ENCODE measurements at places on chromosomes 7 and 10.

GRCh38 chr7:77353407-77353721 lies 62.8 kb downstream of the GSAP start:
- DNase-seq: no peak

DNA sequence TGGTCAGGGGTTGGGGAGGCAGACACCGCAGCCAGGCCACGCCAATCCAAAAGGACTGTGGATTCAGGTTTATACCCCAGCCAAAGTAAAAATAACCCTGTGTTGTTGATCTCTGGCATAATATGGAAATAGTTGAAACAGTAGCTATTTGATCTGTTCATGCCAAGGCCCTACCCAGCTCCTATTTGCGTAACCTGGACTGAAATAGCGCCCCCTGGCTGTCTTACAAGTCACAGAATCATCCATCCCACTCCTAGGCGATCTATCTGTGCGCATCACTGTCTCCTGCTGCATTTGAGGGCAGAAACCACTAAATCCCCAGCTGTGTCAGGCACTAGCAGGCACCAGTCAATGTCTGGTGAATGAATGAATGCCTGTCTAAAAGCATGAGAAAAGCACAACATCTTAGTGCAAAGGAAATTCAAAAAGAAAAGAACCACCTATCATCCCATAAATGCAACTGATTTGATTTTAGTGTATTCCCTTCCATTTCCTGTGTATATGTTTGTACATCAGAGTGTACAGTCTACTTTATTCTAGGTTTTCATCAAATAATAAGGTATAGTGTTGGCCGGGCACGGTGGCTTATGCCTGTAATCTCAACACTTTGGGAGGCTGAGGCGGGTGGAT lies 160.0 kb downstream of the SLIT1 start:
- DNase-seq: peak; percentile 72

DNA sequence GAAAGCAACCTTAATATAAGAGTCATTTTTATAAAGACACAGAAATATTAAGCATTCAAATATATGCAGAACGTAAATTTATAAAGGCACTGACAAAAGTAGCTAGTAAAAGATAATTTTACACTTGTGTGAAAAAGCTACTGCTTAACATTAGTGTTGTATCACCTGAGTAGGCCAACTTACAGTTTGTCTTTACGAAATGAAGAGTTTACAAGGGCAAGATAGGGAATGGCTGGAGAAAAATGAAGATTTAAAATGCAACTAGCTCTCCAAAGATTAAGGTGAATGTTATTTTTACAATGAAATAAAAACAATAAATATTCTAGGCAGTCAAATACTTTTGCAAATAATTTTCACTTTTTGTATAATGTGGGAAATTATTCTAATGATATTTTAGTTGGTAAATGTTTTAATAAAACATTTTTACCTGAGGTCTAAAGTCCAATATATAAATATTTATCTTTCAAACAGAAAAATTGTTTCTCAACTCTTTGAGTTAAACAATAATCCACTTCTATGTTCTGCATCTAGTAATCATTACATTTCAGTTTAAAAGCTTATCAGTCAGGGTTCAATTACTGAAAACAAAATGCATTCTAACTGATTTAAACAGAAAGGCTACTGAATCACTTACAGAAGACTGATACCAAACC lies 382.6 kb downstream of the IPMK start:
- DNase-seq: no peak

- DNase-seq: no peak
Measured at GRCh38 chr10:69239816-69240434, 19.8 kb downstream of the HKDC1 start.

DNA sequence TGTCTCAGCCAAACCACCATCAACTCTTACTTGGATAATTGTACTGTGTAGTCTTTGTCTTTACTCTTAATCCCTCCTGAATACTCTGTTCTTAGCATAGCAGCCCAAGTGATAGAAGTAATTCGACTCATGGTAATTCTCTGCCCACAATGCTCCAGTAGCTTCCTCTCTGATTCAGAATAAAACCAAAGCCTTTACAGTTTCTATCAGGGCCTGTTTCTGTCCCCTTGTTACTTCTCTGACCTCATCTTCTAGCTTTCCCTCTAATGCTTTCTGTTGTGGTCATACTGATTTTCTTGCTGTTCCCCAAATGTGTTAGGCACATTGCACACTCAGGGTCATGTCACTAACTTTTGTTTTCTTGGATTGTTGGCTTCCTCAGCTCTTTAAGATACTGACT lies 8.0 kb downstream of the ZNF518A start:
- DNase-seq: no peak

DNA sequence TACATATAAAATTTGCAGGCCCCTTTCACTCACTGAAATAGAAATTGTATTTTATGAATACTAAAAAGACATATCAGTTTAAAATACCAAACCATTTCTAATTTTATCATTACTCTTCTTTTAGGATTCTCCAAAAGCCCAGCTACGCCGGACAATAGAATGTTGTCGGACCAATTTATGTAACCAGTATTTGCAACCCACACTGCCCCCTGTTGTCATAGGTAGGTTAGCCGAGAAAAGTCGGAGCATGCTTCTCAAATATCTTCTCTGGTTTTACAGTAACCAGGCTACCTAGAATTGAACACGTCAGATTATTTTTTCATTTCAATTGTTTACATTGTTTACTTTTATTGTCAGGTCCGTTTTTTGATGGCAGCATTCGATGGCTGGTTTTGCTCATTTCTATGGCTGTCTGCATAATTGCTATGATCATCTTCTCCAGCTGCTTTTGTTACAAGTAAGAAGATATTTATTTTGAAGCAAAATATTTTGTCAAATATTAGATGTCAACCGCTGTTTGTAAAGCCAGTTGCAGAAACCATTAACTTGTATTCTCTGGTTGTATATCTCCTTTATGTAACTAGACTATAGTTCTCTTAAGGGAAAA lies 57.6 kb downstream of the MMRN2 start:
- DNase-seq: peak; percentile 23

DNA sequence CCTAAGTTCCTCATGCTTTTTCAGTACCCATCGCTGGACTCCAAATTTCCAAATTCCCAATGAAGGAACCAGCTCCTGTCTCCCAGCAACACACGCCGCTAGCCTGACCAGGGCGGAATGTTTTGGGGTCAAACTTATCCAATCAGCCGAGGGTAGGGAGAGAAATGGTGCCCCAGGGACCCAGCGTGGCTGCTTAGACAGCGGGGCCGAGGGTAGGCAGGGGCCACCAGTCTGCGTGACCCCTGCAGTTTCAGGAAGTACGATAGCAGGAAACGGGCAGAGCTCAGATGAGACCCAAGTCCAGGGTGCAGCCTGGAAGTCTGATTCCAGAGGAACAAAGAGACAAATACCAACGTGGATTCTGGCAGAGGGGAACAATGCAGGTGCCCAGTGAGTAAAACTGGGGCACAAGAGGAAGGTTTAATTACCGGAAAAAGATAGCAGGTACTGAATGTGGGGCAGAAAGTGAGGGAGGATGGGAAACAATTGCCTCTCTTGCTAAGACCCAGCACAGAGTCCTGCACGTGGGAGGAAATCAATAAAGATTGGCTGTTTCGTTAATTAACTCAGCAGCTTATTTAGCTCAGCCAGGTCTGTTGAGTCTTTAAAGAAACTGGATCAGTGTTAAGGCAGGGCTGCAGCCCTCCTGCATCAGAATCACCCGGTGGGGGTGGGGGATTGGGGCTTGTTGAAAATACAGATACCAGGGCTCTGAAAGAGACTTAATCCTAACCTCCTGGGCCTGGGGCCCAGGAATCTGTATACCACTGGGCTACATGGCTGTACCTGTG lies 50.4 kb upstream of the NFE2L3 start:
- no peak for DNase-seq

DNA sequence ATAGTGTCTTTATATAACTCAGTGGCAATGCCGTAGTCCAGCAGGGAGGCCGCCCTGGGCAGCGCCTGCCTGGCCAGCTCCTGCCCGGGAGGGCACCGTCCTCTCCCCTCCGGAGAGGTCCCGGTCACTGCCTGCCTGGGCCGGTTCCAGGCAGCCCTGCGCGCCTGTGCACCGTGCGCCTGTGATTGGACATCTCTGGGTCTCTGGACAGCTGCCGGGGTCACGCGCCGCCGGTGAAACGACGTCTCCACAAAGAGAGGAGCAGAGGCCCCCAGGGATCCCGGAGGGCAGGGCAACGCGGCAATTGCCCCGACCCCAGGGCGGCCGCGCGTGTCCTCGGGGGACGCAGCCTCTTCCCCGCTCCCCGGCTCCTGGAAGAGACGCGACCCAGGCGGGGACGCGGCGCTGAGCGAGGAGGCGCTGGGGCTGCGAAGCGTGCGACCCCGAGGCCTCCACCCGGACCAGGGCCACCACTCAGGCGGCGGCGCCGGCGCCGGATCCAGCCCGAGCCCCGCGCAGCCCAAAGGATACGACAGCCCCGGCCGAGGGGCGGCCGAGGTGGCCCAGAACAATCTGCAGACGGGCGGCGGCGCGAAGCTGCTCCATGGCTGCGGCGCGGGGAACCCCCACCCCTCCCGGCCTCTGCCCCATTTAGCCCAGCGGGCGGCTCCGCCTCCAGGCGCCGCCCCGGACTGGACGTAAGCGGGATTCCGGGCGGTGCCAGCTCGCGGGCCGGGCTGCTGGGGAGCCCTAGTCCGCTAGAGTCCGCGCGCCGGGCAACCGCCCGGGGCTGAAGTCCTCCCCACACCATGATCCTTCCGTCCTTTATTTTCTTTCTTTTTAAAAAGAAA lies at the start of gene PHYH:
Gene PHYH, minus strand, starts transcription at position 628 of the 851 bp plus-strand sequence. Its CDS starts 22 bp downstream, at position 606.
- DNase-seq: peak; percentile 74

- no peak for DNase-seq
Measured at GRCh38 chr7:5687936-5688630, 93.4 kb downstream of the RNF216 start.

- no peak for DNase-seq
Measured at GRCh38 chr7:15856311-15856710, 169.8 kb upstream of the MEOX2 start.

DNA sequence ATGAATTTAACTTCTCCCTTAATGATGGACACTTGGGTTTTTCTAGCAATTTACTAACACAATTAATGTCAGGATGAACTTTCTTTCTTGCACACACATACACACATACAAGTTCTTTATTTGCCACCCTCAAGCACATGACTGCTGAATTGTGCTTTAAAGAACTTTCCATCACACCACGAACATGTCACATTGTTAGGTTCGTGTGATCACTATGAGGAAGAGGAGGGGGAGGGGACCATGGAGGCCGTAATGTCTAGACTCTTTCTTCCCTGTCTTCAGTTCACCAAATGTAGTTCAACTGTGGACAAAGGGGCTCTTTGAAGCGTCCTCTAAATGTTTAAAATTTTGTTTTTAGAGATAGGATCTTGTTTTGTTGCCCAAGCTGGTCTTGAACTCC lies 31.0 kb downstream of the NUP42 start:
- no peak for DNase-seq

- no peak for DNase-seq
Measured at GRCh38 chr7:30175180-30175579, 40.4 kb downstream of the MTURN start.

DNA sequence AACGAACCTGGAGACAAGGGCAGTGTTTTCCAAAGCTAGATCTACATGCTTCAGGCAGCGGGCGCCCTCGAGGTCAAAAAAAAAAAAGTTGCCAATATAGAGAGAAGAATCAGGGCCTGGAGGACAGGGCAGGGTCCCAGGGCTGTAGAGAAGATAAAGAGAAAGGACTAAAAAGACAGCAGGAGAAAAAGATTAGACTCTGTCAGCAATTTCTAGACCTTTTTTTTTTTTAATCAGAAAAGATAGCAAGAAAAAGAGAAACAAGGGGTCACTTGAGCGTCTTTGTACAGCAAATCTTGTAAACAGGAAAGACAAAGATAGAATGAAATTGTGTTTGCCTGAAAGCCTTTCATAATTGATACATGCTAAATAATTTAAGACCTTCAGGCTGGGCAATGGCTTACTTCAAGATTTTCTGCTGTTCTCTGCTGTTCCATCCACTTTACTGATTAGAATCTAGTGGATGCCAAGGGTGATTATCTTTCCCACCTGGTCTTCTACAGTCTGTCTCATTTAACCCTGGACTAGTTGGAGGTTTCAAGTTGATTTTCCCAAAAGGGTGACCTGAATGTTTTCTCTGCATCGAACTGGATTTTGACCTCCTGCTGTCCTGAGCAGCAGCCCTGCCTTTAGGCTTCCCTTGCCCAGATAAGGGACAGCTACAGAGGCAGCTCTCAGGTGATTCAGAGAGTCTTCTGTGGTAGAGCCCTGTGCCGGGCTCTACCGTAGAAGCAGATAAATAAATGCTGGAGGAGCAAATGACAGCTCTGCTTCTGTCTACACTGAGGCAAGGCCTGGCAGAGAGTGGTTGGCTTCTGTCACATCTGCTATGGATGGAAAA lies 5.1 kb downstream of the LMOD2 start:
- DNase-seq: no peak

- DNase-seq: no peak
Measured at GRCh38 chr7:110090110-110090820, 1000.7 kb upstream of the LRRN3 start.

DNA sequence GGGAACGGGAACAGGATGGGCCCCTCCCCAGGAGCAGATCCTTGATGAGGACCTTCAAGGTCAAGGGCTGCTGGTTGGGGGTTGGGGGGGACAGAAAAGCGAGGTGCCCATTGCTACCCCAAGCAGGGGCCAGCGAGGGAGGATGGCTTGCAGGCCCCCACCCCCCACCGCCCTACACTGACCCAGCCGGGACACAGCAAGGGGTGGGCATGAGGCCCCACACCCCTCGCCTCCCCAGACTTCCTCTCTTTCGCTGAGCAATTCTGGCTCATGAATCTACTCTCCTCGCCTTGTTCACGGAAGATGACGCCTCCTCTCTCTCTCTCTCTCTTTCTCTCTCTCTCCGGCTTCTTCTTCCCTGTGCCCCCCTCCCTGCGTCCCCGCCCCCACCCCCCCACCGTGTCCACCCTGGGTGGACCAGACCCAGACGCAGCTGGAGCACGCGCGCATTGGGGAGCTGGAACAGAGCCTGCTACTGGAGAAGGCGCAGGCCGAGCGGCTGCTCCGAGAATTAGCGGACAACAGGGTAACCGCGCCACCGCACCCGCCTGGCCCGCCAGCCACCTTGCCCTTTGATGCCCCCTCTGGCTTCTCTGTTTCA lies 81.1 kb upstream of the GTF2IRD1 start:
- no peak for DNase-seq

- DNase-seq: peak; percentile 31
Measured at GRCh38 chr10:11560076-11560709, 51.3 kb downstream of the USP6NL start.

DNA sequence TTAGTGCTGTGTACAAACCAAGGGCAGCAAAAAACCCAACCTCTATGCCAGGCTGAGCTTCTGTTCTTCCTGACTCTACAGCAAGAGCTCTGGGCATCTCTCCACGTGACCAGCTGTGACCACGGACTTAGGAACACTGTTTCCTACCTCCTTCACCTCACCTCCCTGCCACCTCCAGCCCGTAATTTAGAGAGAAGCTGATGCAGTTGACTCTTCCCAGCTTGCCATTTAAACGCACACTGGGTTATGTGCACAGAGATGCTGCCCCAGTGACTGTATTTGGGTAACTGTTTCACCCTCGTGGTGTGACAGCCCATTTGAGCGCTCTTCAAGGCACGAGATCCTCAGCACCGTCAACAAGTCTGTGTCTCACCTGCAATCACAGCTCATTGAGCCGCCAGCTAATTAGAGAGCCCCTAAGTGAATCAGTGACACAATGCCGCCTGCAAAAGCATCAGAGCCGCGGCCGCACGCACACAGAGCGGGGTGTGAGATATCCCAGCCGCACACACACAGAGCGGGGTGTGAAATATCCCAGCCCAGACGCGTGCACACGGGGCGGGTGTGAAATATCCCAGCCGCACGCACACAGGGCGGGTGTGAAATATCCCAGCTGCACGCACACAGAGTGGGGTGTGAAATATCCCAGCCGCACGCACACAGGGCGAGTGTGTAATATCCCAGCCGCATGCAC lies 319.7 kb downstream of the PTPRN2 start:
- no peak for DNase-seq
